Activated T-helper 1 cell treated with Interleukin-2 at 50 U/mL for 16 hours (primary cell): ENCODE measurements at places on chromosomes 1 and 21.
A peak's percentile ranks its signal among the peaks of the same experiment; 100 is the strongest.

DNA sequence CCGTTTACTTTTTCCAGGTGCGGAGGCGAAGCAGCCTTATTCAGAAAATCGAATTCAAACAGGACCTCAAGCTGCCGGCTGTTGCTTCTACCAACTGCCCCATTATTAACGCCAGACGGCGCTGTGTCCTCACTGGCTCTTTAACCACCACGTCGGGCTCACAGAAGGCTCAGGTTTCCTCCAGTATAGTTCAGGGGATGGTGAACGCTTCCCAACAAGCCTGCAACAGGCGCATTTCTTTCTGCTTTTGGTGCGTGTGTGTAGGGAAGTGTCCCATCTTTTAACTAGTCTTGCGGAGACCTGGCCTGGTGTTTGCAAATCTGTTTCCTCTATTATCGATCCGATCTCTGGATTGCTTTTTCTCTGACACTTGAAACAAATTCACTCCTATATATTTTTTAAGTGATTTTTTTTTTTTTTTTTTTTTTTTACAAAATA lies 791 bp upstream of the STUM start:
- peak; percentile 39 for DNase-seq

- no peak for DNase-seq
Observed at GRCh38 chr1:222182641-222183040, 365.3 kb downstream of the HHIPL2 start.

GRCh38 chr1:68269637-68270430 lies 37.5 kb upstream of the WLS start:
- no peak for DNase-seq

GRCh38 chr1:201221201-201221846 lies 30.7 kb downstream of the IGFN1 start:
- no peak for DNase-seq

- DNase-seq, result no peak
Observed at GRCh38 chr1:44677201-44677766, 2.8 kb downstream of the ARMH1 start.

- DNase-seq, result no peak
Observed at GRCh38 chr1:198056255-198056654, 100.5 kb upstream of the NEK7 start.

GRCh38 chr1:223802032-223802431 lies 43.7 kb downstream of the TP53BP2 start:
- DNase-seq, result no peak

DNA sequence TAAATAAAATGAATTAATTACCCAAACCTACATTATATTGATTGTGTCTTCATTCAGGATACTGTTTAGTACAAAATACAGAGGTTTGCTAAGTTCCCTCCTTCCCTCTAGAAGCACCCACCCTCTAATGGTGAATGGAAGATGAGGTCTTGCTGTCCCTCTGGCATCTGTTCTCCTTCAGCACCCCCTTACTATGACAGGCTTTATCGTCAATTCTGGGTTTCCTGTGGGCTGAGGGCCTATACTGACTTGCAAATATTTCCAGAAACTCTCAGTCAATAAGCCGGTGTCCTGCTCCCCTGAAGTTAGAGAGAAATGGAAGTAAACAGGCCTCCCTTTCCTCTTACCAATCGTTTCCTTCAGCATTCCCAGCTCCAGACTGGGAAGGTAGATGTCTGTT lies 13.2 kb downstream of the LAX1 start:
- no peak for DNase-seq

DNA sequence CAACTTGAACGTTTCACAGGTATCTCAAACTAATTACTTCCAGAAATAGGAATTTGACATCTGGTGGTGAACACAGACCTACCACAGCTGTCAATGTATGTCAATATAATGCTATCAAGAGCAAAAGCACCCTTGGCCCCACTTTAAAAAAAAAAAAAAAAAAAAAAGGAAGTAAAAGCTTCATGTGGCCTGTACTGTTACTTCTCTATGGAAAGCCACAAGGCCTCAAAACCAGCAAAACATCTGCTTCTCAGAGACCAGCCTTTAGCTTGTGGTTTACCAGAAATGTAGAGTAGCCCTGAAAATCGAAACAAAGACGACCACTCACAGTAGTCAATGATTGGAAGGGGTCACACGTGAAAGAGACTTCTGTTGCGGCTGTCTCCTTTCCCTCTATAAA lies 109.6 kb downstream of the SLC45A1 start:
- no peak for DNase-seq

DNA sequence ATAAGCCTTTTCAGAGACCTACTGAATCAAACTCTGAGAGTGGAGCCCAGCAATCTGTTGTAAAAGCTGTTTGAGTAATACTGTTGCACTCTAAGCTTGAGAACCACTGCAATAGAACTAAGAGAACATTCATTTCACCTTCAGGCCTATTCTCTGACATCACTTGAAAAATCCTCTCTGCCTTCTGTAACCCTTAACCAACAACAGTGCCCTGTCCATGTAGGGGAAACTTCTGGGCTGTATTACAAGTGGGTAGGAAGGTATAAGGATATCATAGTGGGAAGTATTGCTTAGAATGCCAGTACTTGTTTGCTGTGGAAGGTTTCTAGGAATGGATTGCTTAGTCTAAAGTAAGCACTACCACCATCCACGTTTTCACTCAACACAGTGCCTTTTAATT lies 42.9 kb downstream of the SH3GLB1 start:
- DNase-seq, result no peak

DNA sequence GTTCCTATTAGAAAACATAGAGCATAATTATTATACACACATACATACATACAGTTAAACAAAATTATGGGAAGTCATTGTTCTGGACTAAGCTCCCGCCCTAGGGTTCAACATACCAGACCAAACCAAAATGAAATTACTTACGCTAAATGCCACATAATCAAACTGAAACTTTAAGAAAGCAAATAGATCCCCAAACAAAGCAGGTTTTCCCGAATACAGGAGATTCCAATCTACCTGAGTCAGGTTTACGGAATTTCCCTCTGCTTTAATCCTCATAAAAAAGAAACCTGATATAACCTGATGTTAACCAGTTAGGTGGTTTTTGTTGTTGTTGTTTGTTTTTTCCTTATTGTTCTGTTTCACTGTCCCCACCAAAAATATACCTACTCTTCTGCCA lies 1886.9 kb downstream of the NCAM2 start:
- no peak for DNase-seq
